ENCODE measurements at places on chromosomes 13 and 19.

DNA sequence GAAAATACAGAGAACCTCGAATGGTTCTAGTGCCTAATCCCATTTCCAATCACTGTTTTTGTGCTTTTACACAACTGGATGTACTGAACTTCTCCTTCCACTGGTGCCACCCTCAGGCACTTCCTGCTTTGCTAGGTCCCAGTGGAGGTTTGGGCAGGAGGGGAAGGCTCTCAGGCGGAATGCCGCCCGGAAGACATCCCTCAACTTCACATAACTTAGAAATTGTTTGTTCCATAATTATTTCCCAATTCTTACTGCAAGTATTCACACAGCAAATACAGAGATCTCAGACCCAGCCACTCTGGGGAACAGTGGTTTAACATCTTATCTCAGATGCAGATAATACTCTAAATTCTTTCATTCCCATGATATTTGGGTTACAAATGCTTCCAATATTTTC, 195.7 kb upstream of the IPO5 start:
- DNase-seq, result no peak

GRCh38 chr13:67139551-67139950, 90.6 kb downstream of the PCDH9 start:
- no peak for DNase-seq

GRCh38 chr13:34156841-34157365, 339.0 kb downstream of the RFC3 start:
- DNase-seq, result peak; percentile 78

DNA sequence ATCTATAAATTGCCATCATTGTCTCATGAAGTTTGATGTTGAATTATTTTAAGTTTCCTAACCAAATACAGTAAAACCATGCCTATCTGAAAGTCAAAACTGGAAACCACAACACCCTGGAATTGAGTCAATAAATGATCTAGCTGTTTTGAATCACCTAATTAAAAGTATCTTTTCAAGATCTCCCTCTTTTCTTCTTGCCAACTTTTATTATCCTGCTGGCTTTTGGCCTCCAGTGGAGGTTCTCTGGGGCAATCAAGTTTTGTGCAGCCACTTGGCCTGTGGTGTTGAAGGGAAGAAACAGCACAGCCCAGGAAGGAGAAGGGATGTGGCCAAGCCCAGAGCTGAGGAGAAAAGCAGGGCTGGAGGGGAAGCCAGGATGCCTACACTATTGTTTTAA, 255.4 kb downstream of the COG6 start:
- no peak for DNase-seq

GRCh38 chr13:91134803-91135184, 212.7 kb upstream of the MIR17HG start:
- DNase-seq, result no peak

- no peak for DNase-seq
These were observed 39.9 kb downstream of the ITGBL1 start for GRCh38 chr13:101492251-101492910.

GRCh38 chr13:42140494-42140893, 92.0 kb downstream of the DGKH start:
- DNase-seq, result no peak

- DNase-seq, result no peak
These were observed 36.9 kb upstream of the TUBGCP3 start for GRCh38 chr13:112624602-112625430.

DNA sequence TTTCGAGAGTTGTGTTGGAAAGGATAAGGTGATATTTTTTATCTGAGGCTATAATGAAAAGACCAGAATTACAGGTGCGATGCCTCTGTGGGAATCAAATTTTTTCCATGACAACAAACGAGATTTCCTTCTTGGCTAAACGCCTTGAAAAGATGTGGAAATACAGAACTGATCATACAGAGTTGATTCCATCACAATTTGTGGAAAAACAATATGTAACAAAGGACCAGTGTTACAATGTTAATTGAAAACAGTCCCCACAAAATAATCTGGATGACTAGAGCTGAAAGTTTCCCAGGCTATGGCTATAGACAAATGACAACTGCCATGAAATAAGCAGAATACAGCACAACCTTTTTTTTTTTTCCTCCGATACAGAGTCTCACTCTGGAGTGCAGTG, 628.9 kb downstream of the DIAPH3 start:
- no peak for DNase-seq

GRCh38 chr19:412356-413355, 3.7 kb upstream of the C2CD4C start:
- no peak for DNase-seq

GRCh38 chr13:73544175-73544574, 485.4 kb downstream of the KLF5 start:
- no peak for DNase-seq

DNA sequence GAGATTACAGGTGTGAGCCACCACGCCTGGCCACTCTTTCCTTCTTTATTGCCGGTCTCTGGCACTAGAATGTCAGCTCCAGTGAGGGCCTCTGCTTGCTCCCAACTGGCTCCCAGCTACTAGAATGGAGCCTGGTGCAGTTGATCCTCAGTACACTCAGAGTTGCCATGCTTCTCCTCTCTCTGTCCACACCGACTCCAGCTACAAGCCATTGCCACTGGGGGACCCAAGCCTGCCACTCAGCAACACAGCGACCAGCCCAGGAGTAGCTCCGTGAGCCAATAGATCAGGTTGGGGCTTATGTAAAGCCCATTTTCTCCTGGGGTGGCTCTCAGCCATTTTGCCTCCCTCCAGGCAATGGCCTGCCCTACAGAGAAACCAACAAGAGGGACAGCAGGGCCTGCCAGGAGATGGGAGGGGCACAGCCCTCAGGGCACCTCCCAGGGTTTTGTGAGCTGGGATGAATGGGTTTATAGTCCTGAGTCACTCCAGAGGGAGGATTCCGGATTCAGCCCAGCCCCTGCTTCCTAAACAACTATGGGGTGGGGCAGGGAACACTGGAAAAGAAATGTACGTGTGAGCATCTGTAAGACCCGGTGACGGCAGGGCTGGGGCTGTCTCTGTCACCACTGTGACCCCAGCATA, 36.5 kb downstream of the OPA3 start:
- no peak for DNase-seq

- DNase-seq, result no peak
These were observed 6.2 kb downstream of the NAA16 start for GRCh38 chr13:41317243-41317642.

DNA sequence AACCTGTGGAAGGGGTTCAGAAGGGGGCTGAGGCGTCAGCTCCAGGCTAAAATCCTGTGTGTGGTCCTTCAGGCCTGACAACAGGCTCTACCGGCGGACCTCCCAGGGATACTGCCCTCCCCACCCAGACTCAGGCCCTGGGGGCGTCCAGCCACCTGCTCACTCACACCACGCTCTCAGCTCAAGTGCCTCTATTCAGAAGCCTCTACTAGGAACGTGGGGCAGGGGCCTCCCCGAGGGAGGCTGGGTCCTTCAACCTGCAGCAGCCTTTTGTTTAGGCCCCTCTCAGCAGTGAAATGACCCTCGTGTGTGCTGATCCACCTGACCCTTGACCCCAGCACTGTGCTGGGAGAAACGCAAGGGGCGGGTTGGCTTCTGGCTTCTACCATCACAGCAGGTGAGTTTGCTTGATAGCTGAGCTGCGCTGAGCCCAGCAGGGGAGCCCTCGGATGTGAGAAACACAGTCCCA, 10.6 kb downstream of the PLPP2 start:
- no peak for DNase-seq

DNA sequence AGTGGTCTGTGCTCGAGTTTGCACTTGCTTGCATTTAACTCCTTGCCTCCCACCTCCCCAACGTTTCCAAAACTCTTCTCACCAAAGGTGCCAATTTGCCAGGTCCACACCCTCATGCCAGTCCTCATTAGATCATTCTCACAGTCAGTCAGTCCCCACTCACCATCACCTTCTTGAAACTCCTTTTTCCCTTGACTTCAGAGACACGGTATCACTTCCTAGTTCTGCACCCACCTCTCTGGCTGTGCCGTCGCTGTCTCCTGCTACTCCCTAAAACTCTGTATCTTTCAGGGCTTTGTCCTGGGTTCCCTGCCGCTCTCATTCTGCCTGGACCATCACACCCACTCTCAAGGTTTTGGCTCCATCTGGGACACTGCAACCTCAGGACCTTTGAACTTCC, 19.6 kb downstream of the OLFM2 start:
- no peak for DNase-seq

DNA sequence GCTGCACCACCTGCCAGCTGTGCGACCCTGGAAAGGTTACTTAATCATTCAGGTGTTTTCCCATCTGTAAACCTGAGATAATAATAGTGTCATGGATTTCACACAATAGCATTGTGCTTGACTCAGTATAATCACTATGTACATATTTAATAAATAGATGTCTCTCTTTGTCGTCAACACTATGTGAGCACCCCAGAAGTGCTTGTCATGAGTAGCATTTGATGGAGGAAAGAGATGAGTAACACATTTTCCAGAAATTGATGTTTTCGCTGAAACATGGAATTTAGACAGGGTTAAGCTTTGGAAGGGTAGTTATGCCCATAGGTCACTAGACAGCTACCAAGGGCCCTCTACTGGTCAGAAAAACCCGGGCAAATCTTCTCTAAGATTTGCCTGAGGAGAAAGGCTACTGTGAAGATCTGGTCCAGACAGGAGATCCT, 9.5 kb upstream of the MBNL2 start:
- DNase-seq, result peak; percentile 40

DNA sequence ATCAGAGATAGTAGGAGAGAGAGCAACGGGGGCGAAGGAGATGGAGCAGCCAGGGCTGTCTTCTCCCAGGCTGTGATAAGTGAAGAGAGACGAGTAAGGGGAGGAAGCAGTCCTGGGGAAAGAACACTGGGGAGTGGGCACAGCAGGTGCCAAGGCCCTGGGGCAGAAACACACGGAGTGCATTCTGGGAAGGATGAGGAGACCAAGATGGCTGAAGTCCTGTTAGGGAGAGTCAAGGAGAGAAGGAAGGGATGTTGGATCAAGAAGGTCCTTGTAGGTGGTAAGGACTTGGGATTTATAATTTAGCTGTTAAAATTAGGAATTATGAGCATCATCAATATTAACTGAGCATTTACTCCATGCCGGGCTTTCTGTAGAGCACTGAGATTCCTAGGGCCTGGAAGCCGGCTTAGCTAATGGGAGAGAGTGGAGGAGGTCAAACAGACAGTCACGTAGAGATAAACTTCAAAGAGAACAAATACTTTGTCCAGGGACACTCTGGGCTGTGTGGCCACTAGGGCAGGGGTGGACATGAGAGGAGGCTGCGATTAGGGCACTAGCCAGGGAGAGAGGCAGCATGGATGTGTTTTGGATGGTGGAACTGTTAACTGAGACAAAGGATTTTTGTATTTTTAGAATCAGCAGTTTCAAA, 134.2 kb upstream of the PEG3 start:
- no peak for DNase-seq

GRCh38 chr19:30679153-30679702, 307.0 kb downstream of the ZNF536 start:
- DNase-seq, result no peak

GRCh38 chr19:33641261-33641660, 19.5 kb downstream of the CHST8 start:
- no peak for DNase-seq

- peak; percentile 28 for DNase-seq
These were observed 1.4 kb downstream of the UPF1 start for GRCh38 chr19:18833141-18833476.

DNA sequence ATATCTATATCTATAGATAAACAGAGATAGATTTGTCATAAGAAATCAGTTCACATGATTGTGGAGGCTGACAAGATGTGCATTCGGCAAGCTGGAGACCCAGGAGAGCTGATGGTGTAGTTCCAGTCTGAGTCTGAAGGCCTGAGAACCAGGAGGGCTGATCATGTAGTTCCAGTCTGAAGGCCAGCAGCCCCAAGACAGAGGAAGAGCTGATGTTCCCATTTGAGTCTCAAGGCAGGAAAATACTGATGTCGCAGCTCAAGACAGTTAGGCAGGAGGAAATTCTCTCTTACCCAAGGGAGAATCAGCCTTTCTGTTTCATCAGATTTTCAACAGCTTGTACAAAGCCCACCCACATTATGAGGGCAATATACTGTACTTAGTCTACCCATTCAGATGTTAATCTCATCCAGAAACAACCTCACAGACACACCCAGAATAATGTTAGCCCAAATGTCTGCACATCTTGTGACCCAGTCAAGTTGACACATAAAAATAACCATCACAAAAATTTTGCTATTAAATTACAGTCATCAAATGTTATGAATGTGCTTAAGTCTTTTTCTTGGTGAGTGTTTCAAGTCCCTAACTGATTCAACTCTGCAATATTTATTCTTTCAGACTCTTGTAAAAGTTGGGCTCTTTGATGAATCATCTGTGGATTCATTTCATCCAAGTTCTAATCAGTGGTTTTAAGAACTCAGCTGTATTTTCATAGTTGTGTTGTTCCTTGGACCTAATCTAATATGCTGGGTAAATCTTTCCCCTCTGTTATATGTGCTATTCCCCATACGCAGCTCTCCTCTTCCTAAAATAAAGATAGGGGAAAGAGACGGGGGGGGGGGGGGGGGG, 22.7 kb upstream of the LRCH1 start:
- DNase-seq, result peak; percentile 8

DNA sequence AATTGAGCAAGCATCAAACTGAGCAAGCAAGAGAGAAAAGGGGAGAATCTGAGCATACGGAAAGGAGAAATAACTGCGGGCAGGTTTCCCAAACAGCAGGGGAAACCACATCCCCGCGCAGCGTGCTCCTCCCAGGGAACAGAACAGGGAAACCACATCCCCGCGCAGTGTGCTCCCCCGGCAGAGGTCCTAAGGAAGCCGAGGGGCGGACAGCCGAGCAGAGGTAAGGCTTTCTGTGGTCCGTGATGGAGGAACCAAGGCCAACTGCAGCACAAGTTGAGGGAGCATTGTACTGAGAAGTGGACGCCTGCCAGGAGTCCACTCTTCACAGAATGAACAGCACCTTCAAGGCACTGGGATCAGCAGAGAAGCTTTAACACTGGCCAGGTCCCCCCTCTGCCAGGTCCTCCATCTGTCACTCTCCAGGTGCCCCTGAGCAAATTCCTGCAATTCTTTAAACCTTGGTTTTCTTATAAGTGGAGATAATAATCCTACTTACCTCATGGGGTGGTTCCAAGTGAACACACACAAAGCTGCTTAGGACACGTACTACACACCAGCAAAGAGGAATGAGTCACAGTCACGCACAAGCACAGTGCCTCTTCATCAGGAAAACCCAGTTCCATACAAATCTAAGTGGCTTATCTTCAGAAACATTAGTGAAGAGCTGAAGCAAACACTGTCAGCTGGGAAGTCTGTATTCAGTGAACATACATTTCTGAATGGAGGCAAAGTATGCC, 23.0 kb upstream of the LAMP1 start:
- peak; percentile 59 for DNase-seq

DNA sequence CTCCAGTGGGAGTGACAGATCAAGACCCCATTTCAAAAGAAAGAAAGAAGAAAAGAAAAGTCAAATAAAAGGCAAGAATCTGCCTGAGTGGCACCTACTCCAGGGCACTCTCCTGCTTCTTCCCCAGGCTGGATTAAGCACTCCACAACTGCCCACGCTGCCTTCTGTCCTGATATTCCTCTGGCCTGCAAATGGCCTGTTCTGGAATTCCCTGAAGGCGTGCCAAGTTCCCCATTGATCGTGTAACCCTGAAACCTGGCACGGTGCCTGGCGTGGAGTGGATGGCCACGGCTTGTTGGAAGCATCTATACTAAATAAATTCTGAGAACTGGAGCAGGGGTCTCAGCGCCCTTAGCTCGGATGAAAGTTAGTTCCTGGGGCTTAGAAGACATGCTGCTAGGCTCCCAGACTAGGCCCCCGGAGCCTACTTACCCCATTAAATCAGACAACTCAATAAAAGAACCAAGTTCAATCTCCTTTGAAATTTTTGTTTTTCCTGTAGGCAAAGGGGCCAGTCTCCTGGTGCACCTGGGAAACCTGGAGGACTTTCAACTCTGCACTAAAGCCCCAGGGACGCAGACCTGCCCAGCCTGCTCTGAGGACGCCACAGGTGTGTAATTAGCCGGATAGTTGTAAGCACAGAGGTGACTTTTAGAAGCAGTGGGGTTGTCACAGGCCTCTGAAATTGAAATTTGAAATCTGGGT, 21.9 kb downstream of the ANKRD27 start:
- no peak for DNase-seq
